ENCODE measurements at places on chromosomes 7 and 10. TPM values are rescaled to one million over a fixed set of nuclear protein-coding genes. Genes with fewer than 3 reads are reported as not detected.
A peak's percentile ranks its signal among the peaks of the same experiment; 100 is the strongest.

DNA sequence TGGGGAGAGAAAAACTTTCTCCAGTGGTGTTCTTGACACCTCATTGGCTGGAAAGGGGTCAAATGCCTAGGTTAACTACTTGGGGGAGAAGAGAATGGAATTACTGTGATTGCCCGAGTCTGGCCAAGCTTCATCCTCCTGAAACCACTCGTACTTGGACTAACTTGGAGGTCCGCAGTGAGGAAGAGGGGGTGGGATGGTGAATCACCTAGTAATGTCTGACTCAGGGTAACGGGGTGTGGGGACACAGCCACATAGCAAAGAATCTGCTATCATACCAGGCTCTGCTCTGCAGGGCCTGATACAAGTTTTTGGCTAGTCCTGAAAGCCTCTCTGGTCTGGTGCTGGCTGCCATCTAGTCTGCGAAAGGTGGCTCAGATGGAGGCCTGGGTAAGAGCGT is 190.9 kb downstream of the RPS24 start:
- H3K4me3 ChIP-seq = no peak overlapping the region
- no peaks in the 10 kb centered on the region for H3K4me1 ChIP-seq
- no peak for DNase-seq
- H3K36me3 ChIP-seq = no peaks in the 10 kb centered on the region

DNA sequence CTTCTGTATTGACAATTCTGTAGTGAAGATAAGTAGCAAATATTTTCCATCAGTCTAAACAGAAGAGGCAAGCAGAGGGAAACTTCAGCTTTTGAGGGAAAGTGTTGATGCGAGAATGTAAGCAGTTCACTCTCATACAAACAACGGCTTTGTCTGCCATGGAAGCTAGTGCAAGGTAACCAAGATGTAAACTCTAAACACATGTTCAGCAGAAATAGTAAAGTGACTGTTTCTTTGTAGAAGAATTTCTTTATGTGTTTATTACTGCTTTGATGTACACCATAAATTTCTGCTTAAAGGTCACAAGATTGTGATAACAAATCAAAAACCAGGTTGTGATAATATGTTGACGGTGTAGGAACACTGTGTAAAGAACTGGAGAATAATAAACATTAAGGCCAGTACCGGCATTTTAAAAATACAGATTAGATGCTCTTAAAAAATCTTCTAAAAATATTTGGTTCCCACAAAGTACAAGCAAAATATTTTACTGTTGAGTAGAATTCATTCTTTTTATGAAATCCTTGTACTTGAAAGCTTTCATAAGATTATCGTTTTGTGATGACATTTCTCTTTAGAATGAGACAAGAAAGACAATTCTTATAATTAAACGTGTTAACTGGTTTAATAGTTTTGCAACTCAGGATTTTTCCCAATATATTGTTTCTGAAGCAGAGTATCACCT is 34.2 kb downstream of the SEMA3C start:
- H3K4me3 ChIP-seq = no peak overlapping the region
- no peak overlapping the region for H3K27ac ChIP-seq
- no peaks in the 10 kb centered on the region for H3K4me1 ChIP-seq
- H3K36me3 ChIP-seq = no peaks in the 10 kb centered on the region

GRCh38 chr10:60388709-60389301 is 870 bp downstream of the ANK3 start:
- no peak overlapping the region for H3K4me3 ChIP-seq
- no peaks in the 10 kb centered on the region for H3K36me3 ChIP-seq
- H3K4me1 ChIP-seq = peaks cover 22% of the 10 kb centered on the region
- peaks cover 2% of the 10 kb centered on the region for H3K27me3 ChIP-seq

PDCD4 gene
- 9.2 TPM for total RNA-seq

DNA sequence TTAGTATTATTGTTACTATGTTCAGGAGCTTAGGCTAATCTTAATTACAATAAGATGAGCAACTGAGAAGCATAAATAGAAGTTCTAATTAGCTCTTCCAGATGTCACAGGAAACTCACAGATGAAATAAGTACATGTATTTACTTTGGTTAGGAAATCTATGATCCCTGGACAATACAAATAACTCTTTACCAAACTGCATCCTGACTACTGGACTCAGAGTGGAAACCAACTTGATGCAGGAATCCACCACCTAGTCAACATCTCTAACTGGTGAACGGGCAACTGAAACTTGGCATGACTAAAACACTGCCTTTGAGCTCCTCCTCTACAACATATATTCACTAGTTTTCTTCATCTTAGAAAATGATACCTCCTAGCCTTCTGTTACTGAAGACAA is 193.2 kb downstream of the AGMO start:
- no peak for DNase-seq
- H3K27me3 ChIP-seq = no peaks in the 10 kb centered on the region
- H3K36me3 ChIP-seq = no peaks in the 10 kb centered on the region
- H3K4me1 ChIP-seq = no peaks in the 10 kb centered on the region

IL6 gene
- total RNA-seq = not detected

GJD4 gene
- total RNA-seq = not detected

DNA sequence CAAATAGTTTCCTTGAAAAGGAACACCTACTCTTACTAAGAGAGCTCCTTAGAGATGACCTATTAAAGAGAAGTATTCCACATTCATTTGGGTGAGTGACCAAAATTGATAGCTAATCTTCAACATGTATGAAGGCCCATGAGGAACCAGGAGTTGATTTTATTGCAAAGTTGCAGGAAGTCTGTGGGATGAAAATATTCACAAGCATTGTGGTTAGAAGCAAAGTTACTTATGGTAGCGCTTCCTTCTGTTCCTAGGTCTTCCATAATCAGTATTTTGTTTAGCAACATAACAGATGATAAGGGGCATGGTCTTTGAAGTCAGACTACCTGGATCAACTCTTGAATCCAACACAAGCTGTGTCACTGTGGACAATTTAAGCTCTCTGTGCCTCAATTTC is 164.5 kb downstream of the DGKB start:
- H3K36me3 ChIP-seq = no peaks in the 10 kb centered on the region
- no peaks in the 10 kb centered on the region for H3K27me3 ChIP-seq
- peaks cover 5% of the 10 kb centered on the region for H3K4me1 ChIP-seq
- H3K4me3 ChIP-seq = no peak overlapping the region
- no peak overlapping the region for H3K27ac ChIP-seq

GRCh38 chr7:102287111-102287980 is 678 bp downstream of the SH2B2 start:
- peak; percentile 76 for DNase-seq
- peaks cover 17% of the 10 kb centered on the region for H3K27me3 ChIP-seq
- no peak overlapping the region for H3K27ac ChIP-seq
- peaks cover 17% of the 10 kb centered on the region for H3K4me1 ChIP-seq

- H3K27me3 ChIP-seq = no peaks in the 10 kb centered on the region
- no peak for DNase-seq
- H3K4me3 ChIP-seq = no peak overlapping the region
- no peaks in the 10 kb centered on the region for H3K36me3 ChIP-seq
- H3K27ac ChIP-seq = no peak overlapping the region
These were observed 412.7 kb upstream of the KLF6 start for GRCh38 chr10:4197676-4198075.

OR2A14 gene
- not detected for total RNA-seq

TMEM225B gene
- total RNA-seq = not detected

- DNase-seq = no peak
- H3K27me3 ChIP-seq = no peaks in the 10 kb centered on the region
- H3K36me3 ChIP-seq = no peaks in the 10 kb centered on the region
- no peak overlapping the region for H3K4me3 ChIP-seq
- H3K27ac ChIP-seq = no peak overlapping the region
These were observed 81.2 kb upstream of the OIT3 start for GRCh38 chr10:72812415-72812752.
